IPS-NIHi11 (cell line): ENCODE measurements at places on chromosomes 3 and 15.

DNA sequence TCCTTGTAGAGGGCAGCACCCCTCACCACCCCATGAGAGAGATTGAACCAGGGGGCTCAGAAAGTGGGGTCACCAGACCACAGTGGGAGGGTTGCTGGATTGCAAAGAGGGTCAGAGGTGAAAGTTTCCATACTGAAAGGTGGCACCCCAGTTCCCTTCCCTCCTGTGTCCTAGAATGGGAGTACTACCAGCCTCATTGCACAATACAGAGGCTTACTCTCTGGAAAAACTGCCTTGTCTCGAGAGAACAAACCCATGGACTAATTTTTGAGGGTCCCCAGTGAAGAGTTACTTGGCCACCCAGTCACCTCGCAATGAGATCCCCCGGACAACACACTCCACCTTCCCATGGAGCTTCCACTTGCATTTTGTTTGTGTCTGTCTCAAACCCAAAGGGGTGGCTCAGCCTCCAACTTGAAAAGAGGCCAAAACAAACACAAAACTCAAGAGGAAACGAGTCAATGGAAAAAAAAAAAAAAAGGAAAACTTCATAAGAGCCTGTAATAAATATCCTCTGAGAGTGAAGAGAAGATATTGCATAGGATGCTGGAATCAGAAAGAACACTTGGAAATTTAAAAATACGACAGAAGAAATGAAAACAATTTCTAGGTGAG lies 18.6 kb downstream of the MESP2 start:
- DNase-seq, result no peak

DNA sequence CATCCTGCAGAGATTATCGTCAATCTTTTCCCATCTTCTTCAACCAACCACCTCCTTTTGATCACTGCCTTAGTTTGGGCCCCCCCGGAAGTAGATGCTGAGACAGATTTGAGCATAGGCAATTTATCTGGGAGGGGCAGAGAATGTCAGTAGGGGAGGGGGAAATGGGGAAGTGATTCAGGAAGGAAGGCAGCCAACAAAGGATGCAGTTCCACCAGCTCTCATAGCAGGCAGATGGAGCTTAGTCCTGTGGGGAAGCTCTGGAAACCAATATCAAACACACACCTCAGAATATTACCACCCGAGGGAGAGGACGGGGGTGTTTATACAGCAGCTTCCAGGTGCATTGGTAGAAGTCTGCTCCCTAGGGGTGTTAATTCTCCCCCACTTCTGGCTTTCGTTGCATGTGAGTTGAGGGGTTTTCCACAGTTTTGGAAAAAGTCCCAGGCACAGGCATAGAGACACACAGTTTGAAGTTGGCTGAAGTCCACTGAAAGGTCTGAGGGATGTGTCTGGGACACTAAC lies 91.5 kb upstream of the TNFAIP8L3 start:
- no peak for DNase-seq

DNA sequence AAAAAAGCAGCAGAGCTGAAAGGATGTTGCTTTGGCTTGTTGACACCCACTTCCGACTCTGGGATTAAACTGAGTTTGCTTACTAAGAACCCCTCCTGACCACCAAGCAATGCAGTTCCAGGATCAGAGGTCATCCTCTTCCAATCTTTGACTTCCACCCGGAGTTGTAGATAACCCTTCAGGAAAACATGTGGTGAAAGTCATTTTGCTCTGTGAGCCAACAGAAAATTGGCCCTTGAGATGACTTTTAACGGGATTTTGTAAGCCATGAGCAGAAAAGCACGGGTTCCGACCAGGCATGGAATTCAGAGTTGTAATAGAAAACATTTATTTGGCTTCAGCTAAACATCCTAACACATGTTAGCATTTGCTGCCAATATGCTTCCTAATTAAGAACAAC lies 171.6 kb upstream of the NR2F2 start:
- no peak for DNase-seq

DNA sequence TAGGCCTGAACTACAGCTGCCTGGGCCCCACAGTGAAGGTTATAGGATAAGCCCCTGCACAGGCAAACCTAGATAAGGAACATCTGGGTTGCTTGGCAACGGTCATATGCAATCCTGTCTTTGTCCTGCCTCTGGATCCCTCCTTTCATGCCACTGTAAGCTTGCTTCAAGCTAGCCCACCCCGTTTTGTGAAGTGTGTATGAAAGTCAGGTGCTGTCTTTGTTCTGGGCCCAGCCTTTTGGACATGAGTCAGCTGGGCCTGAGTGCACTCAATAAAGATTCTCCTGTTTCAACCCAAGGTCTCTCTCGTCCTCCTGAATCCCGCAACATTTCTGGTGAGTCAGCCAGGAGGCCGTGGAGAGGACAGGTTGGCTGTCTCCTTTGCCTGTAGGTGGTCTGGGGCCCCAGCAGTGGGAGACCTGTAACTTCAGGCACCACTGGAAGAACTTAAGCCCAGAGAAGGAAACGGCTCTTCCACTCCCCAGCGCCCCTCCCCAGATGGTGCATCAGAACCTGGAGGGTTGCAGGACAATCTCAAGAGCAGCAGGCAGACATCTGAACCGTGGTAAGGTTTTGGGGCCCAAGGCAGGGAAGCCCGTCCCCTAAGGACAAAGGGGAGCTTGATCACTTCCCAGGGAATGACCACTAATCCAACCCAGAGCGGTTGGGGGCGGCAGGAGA lies 8.3 kb upstream of the SLC9C1 start:
- DNase-seq, result no peak

DNA sequence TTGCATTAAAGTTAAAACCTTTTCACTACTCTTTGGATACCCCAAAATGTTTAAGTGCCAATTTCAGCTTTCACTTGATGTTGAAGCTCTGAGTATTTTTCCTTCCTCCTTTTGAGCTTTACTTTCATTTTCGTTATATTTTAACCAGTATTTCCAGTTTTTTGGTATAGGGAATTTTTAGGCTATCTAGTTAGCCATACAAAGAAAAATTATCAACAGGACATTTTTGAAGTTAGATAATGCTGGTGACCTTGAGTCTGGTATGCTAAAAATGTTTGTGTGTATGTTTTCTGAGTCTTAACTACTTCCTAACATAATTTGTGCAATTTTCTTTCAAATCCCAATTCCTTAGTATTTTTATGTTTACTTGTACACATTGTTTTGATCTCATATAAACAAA lies 284.8 kb downstream of the OTOL1 start:
- no peak for DNase-seq

GRCh38 chr15:98713585-98714001 lies 65.3 kb downstream of the IGF1R start:
- no peak for DNase-seq

DNA sequence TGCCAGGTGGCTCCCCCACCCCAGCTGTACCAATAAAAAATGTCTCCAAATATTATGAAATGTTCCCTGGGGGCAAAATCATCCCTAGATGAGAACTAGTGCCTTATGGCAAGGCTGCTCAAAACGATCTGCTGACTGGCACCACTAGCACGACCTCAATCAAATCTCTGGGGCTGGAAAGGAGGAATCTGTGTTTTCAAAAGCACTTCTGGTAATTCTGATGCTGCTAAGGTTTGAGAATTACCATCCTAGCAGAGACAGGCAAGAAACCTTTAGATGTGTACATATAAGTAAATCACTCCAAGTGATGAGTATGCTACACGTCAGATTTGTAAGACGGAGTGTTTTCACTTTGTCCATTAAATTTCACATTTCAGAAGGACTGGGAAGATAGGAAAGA lies 360.1 kb upstream of the THRB start:
- no peak for DNase-seq

DNA sequence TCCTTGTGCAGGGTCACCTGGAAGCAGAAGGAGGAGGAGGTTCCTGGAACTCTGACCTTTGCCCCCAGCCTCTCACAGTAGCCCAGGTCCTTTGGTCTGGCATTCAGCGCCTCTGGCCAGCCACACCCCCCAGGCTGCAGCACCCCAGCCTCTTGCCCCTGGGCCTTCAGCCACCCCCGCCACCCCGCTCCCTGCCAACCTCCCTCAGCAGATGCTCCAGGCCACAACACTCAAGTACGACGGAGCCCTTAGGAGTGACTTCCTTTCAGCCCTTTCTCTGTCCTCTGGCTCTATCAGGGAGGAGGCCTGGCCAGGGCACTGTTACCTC lies 45.2 kb downstream of the GRIP2 start:
- DNase-seq, result no peak

DNA sequence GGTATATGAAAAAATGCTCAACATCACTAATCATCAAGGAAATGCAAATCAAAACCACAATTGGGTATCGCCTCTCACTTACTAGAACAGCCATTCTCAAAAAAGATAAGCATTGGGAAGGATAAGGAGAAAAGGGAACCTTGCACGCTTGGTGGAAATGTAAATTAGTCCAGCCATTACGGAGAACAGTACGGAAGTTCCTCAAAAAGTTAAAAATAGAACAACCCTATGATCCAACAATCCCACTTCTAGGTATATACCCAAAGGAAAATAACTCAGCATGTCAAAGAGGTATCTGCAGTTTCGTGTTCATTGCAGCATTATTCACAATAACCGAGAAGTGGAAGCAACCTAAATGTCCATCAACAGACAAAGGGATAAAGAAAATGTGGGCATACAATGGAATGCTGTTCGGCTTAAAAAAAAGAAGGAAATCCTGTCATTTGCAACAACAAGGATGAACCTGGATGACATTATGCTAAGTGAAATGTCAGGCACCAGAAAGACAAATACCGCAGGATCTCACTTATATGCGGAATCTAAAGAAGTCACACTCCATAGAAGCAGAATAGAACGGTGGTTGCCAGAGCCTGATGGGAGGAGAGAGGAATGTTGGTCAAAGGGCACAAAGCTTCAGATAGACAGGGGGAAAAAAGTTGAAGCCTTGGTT lies 11.7 kb upstream of the CMTM7 start:
- DNase-seq, result no peak

- DNase-seq, result no peak
Observed at GRCh38 chr3:73653877-73654276, 29.1 kb upstream of the PDZRN3 start.

- DNase-seq, result no peak
Observed at GRCh38 chr15:70054366-70054765, 43.4 kb downstream of the TLE3 start.

GRCh38 chr3:195227871-195228270 lies 43.1 kb downstream of the XXYLT1 start:
- no peak for DNase-seq
